ENCODE measurements at places on chromosomes 13 and 19.

DNA sequence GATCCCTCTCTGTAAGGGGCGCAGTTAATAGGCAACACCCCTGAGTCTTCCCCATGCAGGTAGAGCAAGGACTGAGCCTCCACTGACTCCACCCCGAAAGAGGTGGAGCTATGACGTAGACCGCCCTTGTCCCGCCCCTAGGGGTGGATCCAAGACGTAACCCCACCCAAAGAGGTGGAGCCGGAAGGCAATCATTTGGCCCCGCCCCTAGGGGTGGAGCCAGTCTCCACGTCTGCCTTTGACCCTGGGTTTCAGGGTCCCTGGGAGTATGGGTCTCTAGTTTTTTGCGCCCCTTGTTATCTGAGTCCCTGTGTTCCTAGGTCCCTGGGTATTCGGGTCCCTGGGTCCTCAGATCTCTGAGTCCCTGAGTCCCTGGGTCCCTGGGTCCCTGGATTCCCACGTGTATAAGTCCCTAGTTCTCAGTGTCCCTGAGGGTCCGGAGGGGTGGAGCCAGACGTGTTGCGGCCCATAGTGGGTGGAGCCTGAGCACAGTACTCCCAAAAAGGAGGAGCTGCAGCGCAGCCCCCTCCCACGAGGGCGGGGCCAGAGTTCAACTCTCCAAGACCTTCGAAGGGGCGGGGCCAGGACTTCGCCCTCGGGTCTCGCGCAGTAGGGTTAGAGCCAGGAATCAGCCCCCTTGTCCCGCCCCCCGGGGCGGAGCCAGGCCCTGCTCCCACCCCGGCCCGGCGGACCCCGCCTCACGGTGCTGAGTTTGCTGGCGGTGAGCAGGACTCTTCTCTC, 5.3 kb downstream of the DENND1C start:
- no peak for DNase-seq

DNA sequence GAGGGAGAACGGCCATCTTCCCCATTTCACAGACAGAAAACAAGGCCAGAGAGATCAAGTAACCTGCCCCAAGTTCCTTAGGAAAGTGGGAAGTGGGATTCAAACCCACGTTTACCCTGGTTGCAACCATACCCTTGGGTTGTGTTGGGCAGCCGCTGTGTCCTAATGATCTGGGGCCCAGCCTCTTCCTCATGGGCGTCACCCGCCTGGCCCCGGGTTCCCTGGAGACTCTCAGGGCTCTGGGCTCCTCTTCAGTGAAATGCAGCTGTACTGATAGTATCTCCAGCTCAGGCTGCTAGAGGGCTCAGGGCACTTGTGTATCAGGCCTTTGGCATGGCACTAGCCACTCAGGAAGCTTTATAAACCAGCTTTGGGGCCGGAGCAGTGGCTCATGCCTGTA, 9.8 kb downstream of the TMED1 start:
- DNase-seq = no peak

DNA sequence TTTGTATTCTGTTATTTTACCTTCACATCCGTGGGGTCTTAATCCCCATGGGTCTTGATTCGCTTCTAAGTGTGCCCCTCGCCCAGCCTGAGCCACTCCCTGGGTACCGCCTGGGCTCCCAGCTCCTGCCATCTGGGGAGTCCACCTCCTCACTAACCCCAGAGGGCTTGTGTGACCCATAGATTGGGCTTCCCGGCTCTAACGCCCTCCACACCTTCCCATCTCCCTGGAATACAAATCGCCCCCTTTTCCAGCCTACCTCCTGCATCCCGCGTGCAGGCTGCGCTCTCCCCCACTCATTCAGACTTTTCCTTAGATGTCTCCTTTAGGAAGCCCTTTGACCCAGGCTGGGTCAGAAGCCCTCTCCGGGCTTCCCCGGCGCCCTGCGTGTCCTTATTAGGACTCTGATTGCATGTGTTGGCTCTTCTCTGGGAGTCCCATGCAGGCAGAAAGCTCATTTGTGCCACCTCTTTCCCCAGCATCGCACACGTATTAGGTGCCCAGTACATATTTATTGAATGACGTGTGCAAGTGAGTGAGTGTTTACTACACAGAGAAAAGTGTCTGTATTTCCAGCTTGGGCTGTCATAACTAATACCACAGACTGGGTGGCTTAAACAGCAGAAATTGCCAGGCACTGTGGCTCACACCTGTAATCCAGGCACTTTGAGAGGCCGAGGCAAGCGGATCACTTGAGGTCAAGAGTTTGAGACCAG, 757 bp downstream of the CCDC124 start:
- DNase-seq = no peak

DNA sequence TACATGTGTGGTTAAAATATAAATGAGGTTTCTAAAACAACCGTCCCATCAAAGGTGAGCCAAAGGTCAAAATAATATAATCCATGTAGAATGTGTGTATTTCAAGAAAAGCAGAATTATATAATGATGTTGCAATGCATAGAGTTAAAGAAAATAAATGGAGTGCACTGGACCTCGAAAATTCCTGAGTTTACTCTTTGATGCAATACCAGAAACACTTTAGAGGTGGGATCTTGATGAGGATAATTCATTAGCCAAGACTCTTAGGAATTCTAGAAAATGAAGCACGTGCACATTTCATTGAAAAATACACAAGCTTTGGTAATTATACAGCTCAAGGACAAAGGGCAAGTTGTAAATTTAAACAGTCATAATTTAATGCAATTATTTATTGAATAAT, 508.9 kb upstream of the ARGLU1 start:
- no peak for DNase-seq

- DNase-seq = no peak
These were observed 2.0 kb downstream of the SPACA6 start for GRCh38 chr19:51695088-51695487.

DNA sequence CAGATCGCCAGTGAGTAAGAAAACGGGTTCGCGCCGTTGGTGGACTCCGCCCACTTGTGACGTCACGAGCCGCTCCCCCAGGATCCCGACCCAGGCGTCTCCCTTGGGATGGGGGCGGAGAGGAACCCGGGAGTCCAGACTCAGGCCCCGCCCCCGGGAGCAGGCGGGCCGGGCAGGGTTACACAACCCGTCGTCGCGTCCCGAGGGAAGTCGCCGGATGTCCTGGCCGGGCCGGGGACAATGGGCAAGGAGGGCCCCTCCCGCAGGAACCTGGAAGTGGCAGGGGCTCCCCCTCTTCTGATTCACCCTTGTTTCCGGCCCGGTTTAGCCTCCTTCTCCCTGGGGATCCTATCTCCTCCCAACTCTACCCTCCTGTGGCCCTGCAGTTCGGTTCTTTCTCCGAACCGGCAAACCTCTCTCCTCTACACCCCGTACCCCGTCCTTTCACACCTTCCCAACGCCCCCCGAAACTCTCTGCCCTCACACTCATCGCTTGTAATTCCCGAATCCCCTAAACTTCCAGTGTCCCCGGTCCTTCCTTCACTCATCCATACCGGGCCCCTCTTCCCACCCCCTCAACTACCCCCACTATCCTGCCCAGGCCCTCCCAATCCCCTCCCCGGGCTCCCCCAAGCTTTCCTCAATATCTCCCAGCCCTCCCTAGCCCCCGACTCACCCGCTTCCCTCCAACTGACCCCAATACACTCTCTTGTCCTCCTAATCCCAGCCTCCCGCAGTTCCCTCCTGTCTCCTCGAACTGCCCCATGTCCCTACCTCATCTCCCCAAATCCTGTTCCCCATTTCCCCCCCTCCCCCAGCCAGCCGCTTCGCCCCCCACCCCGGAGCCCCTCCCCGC, 20.0 kb upstream of the ERCC1 start:
- peak; percentile 95 for DNase-seq

DNA sequence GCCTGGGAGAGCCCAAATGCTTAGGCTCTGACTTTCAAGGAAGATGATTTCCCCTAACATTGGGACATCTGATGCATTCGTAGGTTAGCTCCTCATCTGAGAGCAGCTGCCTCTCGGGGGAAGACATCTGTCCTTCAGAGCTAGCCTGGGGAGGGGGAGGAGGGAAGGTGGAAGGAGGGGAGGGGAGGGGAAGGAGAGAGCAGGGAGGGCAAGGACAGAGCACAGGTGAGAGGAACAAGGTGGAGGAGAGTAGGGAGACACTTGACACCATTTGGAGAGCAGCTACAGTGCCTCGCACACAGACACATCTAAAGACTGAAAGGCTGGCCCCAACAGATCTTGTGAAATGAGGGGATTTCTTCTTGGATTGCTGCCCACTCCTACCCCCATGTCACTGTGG, 103.8 kb downstream of the ZDHHC20 start:
- DNase-seq = no peak

- DNase-seq = no peak
These were observed 14.6 kb downstream of the MCF2L start for GRCh38 chr13:112983428-112984196.

DNA sequence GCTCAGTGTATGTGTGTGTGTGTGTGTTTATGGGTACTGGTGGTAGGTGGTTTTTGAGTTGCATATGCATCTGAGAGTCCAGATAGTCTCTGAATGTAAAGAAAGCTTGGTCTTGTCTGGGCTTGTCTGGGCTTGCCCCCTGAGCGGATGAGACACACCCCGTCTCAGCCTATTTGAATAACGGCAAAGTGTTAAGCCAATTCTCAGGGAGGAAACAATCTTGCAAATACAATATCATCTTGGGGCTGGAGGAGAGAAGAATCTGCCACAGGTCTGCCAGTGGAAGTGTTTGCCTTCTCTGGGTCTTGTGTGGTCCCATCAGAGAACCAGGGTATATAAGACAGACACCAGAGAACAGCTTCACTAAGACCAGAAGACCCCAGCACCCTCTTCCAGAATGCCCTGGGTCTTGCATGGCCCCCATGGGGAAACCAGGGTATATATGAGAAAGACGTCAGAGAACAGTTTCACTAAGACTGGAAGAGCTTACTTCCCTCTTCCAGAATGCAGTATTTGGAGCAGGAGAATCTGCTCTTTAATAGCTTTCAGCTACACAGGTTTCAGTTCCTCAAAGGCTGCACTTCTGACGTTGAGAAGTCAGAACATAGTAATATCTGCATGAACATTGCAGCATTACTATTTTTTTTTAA, 13.3 kb downstream of the CD70 start:
- no peak for DNase-seq

DNA sequence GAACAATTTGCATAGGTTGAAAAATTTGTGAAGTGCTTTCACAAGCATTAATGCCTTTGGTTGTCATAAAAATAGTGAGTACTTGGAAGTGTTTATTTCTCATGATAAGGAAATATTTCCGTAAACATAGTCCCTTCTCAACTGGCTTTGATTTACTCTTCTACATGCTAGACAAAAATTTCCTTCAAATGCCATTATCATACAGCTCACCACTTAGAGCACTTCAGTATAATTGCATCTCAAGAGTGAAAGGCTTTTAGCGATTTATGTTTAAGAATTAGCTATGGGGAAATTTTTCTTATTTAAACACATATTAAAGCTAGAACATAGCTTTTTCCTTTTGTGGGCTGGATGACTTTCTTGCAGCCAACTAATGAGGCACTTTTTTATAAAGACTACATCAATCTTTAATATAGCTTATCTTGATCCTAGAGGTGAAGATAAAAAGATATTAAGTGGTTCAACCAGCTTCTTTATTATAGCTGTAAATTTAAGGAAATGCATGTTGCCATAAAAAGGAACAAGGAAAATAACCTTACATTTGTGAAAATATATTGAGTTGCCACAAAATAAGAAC, 656.8 kb downstream of the SLITRK6 start:
- DNase-seq = no peak

DNA sequence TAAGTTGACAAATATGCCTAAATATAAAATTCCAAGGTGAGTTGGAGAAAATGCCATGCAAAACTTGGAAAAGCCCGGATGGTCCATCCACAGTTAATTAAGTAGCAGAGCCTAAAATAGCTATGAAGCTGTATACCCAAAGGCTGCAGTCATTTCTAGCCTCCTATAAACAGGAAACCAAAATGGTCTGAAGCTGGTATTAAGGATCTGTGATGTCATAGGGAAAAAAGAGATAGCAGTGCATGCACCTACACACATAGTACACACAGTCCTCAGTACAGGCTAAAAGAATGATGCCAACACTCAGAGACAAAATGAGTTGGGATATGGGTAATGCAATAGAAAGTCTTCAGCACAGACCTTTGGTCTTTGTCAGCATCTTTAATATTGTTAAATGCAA, 736.9 kb downstream of the EFNB2 start:
- DNase-seq = no peak

DNA sequence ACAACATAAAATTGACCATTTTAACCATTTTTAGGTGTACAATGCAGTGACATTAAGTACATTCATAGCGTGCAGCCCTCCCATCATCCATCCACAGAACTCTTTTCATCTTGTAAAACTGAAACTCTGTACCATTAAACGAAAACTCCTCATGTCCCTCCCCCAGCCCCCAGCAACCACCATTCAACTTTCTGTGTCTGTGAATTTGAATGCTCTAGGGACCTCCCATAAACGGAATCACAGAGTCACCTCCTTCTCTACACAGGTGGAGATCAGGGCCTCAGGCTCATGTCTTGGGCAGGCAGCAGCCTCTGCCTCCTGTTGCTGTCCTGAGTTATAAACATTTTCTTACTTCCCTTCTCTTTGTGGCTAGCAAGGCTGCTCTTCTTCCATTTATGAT, 7.3 kb upstream of the CCNE1 start:
- no peak for DNase-seq

GRCh38 chr13:93517658-93518057, 291.1 kb downstream of the GPC6 start:
- DNase-seq = no peak

DNA sequence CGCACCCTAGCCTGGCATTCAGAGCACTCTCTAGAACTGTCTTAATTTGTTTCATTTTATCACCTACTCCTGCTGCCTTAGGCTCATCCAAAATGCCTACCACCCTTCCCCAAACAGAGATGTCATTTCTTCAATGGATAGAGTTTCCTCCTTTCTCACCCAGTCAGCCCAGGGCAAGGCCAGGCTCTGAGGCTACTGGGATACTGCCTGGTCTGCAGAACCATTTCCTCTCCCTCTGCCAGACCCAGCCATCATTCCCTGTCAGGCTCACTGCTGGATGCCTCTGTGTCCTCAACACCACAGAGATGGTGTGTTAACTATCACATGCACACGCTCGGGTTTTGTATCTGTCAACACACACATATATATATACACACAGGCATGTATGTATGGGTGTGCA, 47.2 kb downstream of the C13orf42 start:
- DNase-seq = no peak

Data from ascending aorta (tissue), 2 donors.